ENCODE measurements at places on chromosomes 4 and X. TPM values are rescaled to one million over a fixed set of nuclear protein-coding genes. Genes with fewer than 3 reads are reported as not detected.
A peak's percentile ranks its signal among the peaks of the same experiment; 100 is the strongest.

Gene CNGA1
- not detected for total RNA-seq

Gene BBS12
- total RNA-seq, result 1.3 TPM

Gene VGLL1
- total RNA-seq, result not detected

Gene MAGED4B
- total RNA-seq, result 3.1 TPM

Gene GPR101
- not detected for total RNA-seq

Gene FAM3A
- total RNA-seq, result 31.6 TPM

DNA sequence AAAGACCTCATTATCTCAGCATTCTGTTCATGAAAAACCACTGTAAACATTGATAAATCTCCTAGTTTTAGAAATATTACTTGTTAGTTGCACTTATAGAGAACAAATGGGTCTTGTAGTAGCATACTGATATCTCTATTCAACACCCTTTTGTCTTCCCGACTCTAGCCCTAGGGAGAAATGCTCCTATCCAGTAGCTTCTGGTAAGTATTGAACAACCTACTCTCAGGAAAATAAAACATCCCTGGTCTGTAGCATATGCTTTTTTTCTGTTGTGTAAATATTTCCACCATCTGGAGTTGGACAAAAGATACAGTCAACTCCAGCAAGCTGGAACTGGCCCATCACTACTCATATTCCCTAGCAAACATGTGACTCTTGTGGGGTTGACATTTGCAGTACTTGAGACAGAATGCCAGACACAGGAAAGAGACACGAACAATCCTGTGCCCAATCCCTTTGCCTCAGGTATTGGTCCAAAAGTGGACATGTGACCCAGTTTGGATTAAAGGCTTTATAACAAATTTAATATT is 188.2 kb downstream of the GC start:
- H3K27me3 ChIP-seq, result peaks cover 2% of the 10 kb centered on the region
- H3K4me3 ChIP-seq, result no peak overlapping the region
- H3K36me3 ChIP-seq, result no peaks in the 10 kb centered on the region
- H3K27ac ChIP-seq, result no peak overlapping the region
- H3K4me1 ChIP-seq, result no peaks in the 10 kb centered on the region

DNA sequence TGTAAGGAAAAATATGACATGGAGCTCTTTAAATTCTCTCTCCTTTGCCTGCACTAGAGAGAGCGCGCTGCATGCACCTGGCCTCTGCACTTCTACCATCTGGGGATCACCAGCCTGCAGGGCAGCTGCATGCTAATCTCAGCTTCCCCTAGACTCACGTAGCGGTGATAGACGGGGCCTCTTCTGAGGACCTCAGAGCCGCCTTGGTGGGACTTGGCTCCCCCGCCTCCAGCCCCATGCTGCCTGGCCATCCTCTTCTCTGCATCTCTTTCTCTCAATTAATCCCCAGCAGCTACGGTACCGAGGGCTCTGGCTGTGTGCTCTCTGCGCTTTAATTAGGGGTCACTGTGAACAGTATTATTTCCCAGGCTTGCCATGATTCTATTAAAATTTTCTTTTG is 52.8 kb upstream of the PSAPL1 start:
- no peaks in the 10 kb centered on the region for H3K36me3 ChIP-seq
- H3K4me3 ChIP-seq, result no peak overlapping the region
- H3K27ac ChIP-seq, result no peak overlapping the region
- H3K4me1 ChIP-seq, result no peaks in the 10 kb centered on the region

- no peaks in the 10 kb centered on the region for H3K36me3 ChIP-seq
- DNase-seq, result no peak
- no peak overlapping the region for H3K4me3 ChIP-seq
These were observed 321.7 kb downstream of the PCDH7 start for GRCh38 chr4:31041853-31042252.

GRCh38 chrX:13761606-13762414 is 27.3 kb downstream of the OFD1 start:
- no peak for DNase-seq
- H3K36me3 ChIP-seq, result peaks cover 30% of the 10 kb centered on the region
- no peaks in the 10 kb centered on the region for H3K27me3 ChIP-seq
- no peaks in the 10 kb centered on the region for H3K4me1 ChIP-seq

GRCh38 chr4:48913346-48913745 is 6.8 kb upstream of the OCIAD2 start:
- DNase-seq, result no peak
- no peak overlapping the region for H3K27ac ChIP-seq
- H3K36me3 ChIP-seq, result no peaks in the 10 kb centered on the region

GRCh38 chr4:53477636-53478035 is 100.2 kb downstream of the FIP1L1 start:
- no peaks in the 10 kb centered on the region for H3K4me1 ChIP-seq
- H3K27ac ChIP-seq, result no peak overlapping the region
- no peak for DNase-seq
- H3K4me3 ChIP-seq, result no peak overlapping the region

- no peaks in the 10 kb centered on the region for H3K36me3 ChIP-seq
- no peaks in the 10 kb centered on the region for H3K4me1 ChIP-seq
- no peaks in the 10 kb centered on the region for H3K27me3 ChIP-seq
- peak; percentile 21 for DNase-seq
- no peak overlapping the region for H3K4me3 ChIP-seq
- H3K27ac ChIP-seq, result no peak overlapping the region
These were observed 63.6 kb downstream of the STARD8 start for GRCh38 chrX:68710870-68711576.

- DNase-seq, result peak; percentile 64
- no peaks in the 10 kb centered on the region for H3K36me3 ChIP-seq
- peaks cover 57% of the 10 kb centered on the region for H3K27me3 ChIP-seq
- H3K4me3 ChIP-seq, result peak overlapping the region; percentile 72
These were observed 2.1 kb upstream of the APBB2 start for GRCh38 chr4:41216294-41217019.

DNA sequence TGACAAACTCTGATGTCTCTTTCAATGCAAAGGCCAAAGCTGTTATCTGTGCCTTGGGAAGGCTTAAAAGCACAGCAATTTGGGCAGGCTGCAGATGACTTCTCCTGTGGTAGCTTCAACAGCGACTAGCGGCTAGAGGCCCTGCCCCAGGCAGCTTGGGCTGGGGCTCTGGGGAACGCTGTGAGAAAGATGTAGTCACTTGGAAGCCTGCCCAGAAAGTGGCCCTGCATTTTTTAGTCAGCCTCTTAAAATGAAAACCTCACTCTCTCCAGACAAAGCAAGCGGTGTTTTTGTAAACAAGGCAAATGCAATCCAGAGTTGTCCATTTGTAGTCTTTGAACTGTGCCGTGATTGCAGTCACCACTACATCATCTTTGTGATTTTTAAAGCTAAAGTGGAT is 27.5 kb downstream of the PCYT1B start:
- H3K4me3 ChIP-seq, result no peak overlapping the region
- DNase-seq, result no peak
- no peaks in the 10 kb centered on the region for H3K36me3 ChIP-seq
- H3K27me3 ChIP-seq, result peaks cover 3% of the 10 kb centered on the region
- no peak overlapping the region for H3K27ac ChIP-seq

GRCh38 chrX:44675362-44676024 is 132.8 kb upstream of the FUNDC1 start:
- no peak overlapping the region for H3K27ac ChIP-seq
- H3K27me3 ChIP-seq, result no peaks in the 10 kb centered on the region
- no peak for DNase-seq

DNA sequence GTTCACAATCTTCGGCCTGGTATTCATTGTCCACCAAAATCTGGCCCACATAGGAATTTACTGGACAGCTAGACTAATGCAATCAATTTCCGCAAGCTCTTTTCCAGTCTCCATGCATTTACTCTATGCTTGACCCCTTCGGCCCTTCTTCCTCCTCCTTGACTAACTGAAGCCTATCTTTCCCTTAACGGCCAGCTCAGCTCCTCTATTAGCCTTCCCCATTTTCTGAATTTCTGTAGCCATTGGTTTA is 1.2 kb upstream of the PHKA2 start:
- no peak for DNase-seq
- no peaks in the 10 kb centered on the region for H3K36me3 ChIP-seq
- H3K27ac ChIP-seq, result peak overlapping the region; percentile 91

GRCh38 chr4:98510757-98511517 is 147.5 kb downstream of the TSPAN5 start:
- H3K27me3 ChIP-seq, result no peaks in the 10 kb centered on the region
- H3K27ac ChIP-seq, result no peak overlapping the region
- no peak overlapping the region for H3K4me3 ChIP-seq
- peak; percentile 33 for DNase-seq

- no peak overlapping the region for H3K4me3 ChIP-seq
- no peak overlapping the region for H3K27ac ChIP-seq
- H3K4me1 ChIP-seq, result peaks cover 26% of the 10 kb centered on the region
- no peaks in the 10 kb centered on the region for H3K27me3 ChIP-seq
- no peak for DNase-seq
These were observed 56.7 kb downstream of the FNIP2 start for GRCh38 chr4:158825433-158826036.

DNA sequence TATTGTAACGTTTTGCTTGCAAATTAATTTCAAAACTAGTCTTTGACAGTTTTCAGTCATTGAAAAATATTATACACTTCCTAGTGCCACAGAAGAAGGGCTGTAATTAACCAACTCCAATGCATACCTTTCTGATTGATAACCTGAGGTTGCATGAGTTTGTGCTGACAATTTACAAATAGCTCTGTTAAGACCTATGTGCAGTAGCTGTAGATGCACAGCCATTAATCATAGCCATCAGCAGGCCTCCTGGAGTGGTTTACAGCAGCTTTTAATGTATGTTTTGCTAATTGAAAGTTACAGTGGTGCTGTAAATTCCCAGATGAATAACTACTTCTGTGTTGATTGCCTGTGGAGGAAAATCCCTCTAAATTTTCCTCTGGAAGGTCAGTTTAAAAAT is 758.1 kb downstream of the SH3BGRL start:
- H3K36me3 ChIP-seq, result no peaks in the 10 kb centered on the region
- H3K27ac ChIP-seq, result no peak overlapping the region
- H3K4me3 ChIP-seq, result no peak overlapping the region
- H3K4me1 ChIP-seq, result no peaks in the 10 kb centered on the region
- DNase-seq, result no peak

GRCh38 chr4:8858701-8859210 is 12.9 kb downstream of the HMX1 start:
- peaks cover 8% of the 10 kb centered on the region for H3K4me1 ChIP-seq
- H3K27ac ChIP-seq, result no peak overlapping the region
- no peak overlapping the region for H3K4me3 ChIP-seq
- no peak for DNase-seq
- H3K27me3 ChIP-seq, result peaks cover 65% of the 10 kb centered on the region
- peaks cover 10% of the 10 kb centered on the region for H3K36me3 ChIP-seq

- H3K27me3 ChIP-seq, result peaks cover 1% of the 10 kb centered on the region
- no peaks in the 10 kb centered on the region for H3K4me1 ChIP-seq
- H3K36me3 ChIP-seq, result no peaks in the 10 kb centered on the region
- no peak overlapping the region for H3K4me3 ChIP-seq
These were observed 314.2 kb upstream of the IGFBP7 start for GRCh38 chr4:57424232-57424897.

DNA sequence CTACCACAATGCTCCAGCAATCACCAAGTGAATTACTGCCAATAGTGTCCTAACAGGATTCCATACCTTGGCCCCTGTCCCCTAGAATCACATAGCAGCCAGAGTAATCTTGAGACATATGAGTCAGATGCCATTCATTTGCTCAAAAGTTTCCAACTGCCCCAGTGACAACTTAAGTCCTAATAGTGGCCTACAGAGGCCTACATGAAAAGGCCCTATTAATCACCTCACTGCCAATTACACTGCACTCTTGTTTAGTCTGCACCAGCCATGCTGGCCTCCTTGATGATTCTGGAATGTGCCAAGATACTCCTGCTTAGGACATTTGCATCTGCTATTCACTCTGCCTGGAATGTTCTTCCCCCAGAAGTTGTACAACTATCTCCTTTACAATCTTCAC is 130.7 kb downstream of the NR3C2 start:
- no peaks in the 10 kb centered on the region for H3K27me3 ChIP-seq
- no peaks in the 10 kb centered on the region for H3K4me1 ChIP-seq
- no peak for DNase-seq
- no peak overlapping the region for H3K4me3 ChIP-seq
